ENCODE measurements at places on chromosomes 11 and 22.

GRCh38 chr11:58471892-58472291, 29.9 kb upstream of the OR5B12 start:
- no peak for DNase-seq

DNA sequence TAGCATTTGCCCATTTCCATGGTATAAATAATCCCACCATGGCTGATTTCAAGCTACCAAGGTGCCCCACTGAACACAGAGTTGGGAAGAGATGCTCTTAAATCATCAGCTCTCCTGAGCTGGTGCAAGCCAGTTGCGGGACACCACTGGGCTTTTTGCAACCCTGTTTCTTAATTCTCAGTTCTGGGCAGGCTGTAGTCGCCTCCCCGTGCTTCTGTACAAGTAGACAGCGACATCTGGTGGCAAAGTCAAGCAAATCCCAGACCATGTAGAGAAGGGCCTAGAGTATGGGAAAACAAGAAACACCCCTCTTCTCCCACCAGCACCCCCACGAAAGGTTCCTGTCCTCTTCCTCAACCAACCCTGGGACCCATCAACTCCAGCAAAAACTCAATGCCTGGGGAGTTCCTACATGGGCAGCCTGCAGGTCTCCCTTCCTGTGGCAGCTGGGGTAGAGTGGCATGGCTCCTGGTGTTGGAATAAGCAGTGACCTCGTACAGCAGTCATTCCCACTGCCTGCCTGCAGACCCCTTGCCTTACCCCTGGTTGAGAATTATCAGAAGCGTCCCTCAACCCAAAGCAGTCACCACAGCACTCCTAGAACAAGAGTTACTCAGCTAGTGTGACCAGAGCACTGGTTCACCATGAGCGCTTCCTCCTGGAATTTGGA, 68.4 kb downstream of the IGLL5 start:
- DNase-seq = no peak

GRCh38 chr11:20501971-20502370, 97.4 kb upstream of the SLC6A5 start:
- no peak for DNase-seq

DNA sequence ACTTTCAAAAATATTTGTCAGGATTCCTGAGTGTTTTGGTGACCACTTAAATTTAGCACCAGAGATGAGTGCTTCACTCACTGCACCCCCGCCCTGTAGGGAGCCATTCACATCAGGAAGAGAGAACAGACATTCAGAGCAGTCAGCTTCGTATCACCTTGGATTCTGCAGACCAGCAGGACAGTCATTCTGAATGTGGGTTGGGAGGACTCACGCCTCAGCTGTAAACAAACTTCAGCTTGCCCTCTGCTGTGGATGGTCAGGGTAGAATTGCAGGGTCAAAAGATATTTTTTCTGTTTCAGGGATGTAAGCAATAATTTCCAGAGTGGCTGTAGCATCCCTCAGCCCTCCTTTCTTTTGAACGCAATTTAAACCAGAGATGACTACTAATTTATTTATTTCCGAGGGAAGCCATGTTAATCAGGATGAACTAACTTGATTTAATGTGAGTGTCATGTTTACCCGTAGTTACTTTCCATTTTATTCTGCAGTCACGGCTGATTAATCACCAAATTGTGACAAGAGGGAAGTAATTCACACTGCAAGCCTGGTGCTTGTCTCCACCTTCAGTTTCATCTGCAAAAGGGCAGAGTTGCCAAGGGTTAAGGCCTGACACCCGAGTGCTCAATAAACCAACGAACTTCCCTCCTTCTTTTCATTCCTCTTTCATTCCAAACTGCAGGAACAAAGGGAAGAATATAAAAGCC, 174.2 kb upstream of the DDI1 start:
- no peak for DNase-seq

- no peak for DNase-seq
Measured at GRCh38 chr11:78981153-78981552, 406.5 kb upstream of the NARS2 start.

GRCh38 chr11:33575311-33575710, 125.3 kb downstream of the C11orf91 start:
- DNase-seq = no peak

Data from NCI-H1930 (cell line).